Naive thymus-derived CD4-positive, alpha-beta T cell (primary cell): ENCODE measurements at places on chromosomes 6 and 20. TPM values are rescaled to one million over a fixed set of nuclear protein-coding genes. Genes with fewer than 3 reads are reported as not detected.

Gene MDFI
- total RNA-seq: not detected in 2 replicates

Gene ZSCAN12
- total RNA-seq: 6.6 and 7.4 TPM in 2 replicates

- DNase-seq: no peak
- no peak overlapping the region for H3K27ac ChIP-seq
- H3K4me1 ChIP-seq: no peaks in the 10 kb centered on the region
- no peaks in the 10 kb centered on the region for H3K36me3 ChIP-seq
- H3K27me3 ChIP-seq: no peaks in the 10 kb centered on the region
- no peak overlapping the region for H3K4me3 ChIP-seq
Observed at GRCh38 chr6:54697424-54697823, 149.1 kb upstream of the FAM83B start.

GRCh38 chr20:13029687-13030375 is 21.1 kb downstream of the SPTLC3 start:
- no peak overlapping the region for H3K4me3 ChIP-seq
- no peaks in the 10 kb centered on the region for H3K27me3 ChIP-seq
- H3K36me3 ChIP-seq: no peaks in the 10 kb centered on the region
- H3K27ac ChIP-seq: no peak overlapping the region
- no peaks in the 10 kb centered on the region for H3K4me1 ChIP-seq
- no peak for DNase-seq
